ENCODE measurements at places on chromosomes 13 and 19.
A peak's percentile ranks its signal among the peaks of the same experiment; 100 is the strongest.

GRCh38 chr13:69947582-69947981, 160.0 kb upstream of the ATXN8OS start:
- H3K4me1 ChIP-seq: no peaks in the 10 kb centered on the region
- H3K36me3 ChIP-seq: no peaks in the 10 kb centered on the region
- H3K27ac ChIP-seq: no peak overlapping the region
- H3K27me3 ChIP-seq: no peaks in the 10 kb centered on the region
- no peak overlapping the region for H3K4me3 ChIP-seq
- DNase-seq: no peak

DNA sequence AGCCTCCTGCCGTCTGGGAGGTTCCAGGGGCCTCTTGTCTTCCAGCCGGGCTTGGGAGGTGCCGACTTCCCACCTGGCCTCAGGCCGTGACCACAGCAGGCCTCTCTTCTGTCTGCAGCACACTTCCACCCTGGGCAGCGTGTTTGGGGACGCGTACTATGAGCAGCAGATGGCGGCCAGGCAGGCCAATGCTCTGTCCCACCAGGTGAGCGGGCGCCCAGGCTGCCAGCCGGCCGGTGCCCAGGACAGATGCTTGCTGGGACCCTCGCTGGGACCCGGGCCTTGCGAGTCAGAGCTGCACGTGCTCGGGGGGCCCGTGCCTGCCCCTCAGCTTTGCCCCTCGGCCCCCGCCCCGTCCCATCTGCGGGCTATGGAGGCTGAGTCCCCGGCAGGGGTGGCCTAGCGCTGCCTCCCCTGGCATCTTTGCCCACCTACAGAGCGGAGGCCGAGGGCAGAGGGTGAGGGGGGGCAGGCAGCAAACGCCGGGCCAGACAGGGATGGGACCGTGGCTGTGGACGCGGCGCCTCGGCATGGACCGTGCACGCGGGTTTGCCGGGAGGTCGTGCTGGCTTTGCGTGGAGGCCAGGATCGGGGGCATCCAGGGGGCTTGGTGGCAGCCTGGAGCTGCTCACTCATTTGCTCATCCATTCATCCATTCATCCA, 16.2 kb downstream of the COMP start:
- H3K27me3 ChIP-seq: no peaks in the 10 kb centered on the region
- no peak for DNase-seq
- H3K4me3 ChIP-seq: no peak overlapping the region
- peaks cover 18% of the 10 kb centered on the region for H3K4me1 ChIP-seq
- no peak overlapping the region for H3K27ac ChIP-seq

DNA sequence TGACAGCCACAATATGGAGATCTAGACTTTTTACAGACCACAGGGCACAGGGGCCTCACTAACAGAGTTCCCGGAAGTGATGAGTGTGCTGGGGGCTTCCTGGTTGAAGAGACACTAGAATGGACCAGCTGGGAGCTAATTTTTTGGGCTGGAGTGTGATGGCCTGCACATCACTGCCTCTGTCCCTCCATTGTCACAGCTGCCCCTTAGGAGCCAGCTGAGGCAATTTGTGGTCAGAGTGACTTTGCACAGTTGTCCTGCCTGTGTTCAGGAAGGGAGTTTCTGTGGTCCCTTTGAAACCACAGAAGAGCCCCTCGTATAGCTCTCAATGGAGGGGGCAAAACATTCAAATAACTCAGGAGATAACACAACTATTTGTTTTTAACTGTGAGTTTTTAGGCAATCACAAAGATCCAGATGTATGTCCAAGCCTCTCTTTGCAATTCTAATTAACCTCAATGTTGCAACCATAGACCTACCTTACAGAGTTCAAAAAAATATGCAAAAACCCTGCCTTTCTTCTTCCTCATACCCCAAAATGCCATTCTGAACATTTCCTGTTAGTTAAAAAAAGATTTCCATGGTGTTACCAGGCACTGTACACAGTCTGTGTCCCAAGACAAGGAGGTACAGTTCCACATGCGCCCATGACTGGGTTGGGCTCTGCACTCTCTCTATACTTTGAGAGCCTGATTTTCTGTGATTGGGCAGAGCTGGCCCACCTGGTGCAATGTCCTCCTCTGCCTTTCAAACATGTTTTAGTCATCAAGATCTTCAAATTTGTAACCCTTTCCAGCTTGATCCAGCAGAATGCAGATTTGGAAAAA, 2.4 kb downstream of the ALOX5AP start:
- peaks cover under 1% of the 10 kb centered on the region for H3K27me3 ChIP-seq
- H3K4me3 ChIP-seq: peak overlapping the region; percentile 44
- peak overlapping the region; percentile 63 for H3K27ac ChIP-seq
- DNase-seq: no peak
- peaks cover 3% of the 10 kb centered on the region for H3K36me3 ChIP-seq

DNA sequence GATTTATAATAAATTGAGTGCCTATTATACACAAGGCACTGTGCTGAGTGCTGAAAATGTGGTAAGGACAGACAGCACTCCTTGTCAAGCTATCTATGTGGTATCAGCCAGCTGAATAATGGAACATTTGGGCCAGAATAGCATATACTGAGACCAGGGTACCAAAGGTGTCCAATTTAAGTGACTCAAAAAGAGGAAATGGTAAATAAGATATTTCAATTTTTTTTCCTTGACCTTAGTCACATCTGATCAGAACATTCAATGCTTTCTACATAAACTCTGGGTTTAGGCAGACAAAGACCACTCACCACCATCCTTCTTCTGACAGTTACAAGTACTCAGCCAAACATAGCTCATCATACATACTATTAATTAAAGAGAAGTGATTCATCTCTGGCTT, 43.2 kb downstream of the RCBTB2 start:
- H3K36me3 ChIP-seq: peaks cover 9% of the 10 kb centered on the region
- no peak overlapping the region for H3K4me3 ChIP-seq
- no peak overlapping the region for H3K27ac ChIP-seq

DNA sequence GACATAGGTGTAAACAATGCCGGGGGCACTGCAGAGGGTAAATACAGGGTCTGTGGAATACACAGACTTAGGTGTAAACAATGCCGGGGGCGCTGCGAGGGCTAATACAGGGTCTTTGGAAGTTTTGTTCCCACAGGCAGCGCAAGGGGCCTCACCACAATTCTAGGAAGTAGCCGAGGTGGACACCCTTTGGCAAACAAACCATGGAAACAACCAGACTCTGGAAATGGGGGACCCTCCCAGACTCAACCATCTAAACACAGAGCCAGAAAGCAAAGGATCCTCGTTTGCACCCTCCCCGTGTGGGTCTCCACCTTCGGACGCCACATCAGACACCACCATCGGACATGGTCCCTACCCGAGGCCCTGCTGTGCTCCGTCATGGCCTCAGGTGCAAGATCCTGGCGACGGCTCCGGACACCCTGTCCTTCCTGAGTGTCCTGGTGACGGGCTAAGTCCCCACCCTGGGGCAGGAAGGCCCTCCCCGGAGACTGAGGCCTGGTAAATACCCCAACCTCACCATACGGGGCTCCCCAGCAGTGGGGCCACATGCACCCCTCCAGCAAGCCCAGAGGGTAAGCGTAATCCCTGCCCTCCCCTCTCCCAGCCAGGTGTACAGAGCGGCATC, 16.7 kb upstream of the PLPP2 start:
- no peak overlapping the region for H3K27ac ChIP-seq
- H3K4me1 ChIP-seq: peaks cover 2% of the 10 kb centered on the region
- H3K27me3 ChIP-seq: no peaks in the 10 kb centered on the region
- no peak overlapping the region for H3K4me3 ChIP-seq

- H3K36me3 ChIP-seq: peaks cover 3% of the 10 kb centered on the region
- H3K4me3 ChIP-seq: no peak overlapping the region
- H3K27ac ChIP-seq: no peak overlapping the region
- H3K4me1 ChIP-seq: no peaks in the 10 kb centered on the region
- H3K27me3 ChIP-seq: peaks cover 30% of the 10 kb centered on the region
These were observed 47.8 kb upstream of the VSTM2B start for GRCh38 chr19:29477831-29478577.

GRCh38 chr13:36862722-36863121, 43.7 kb downstream of the RFXAP start:
- H3K36me3 ChIP-seq: no peaks in the 10 kb centered on the region
- no peak overlapping the region for H3K27ac ChIP-seq
- DNase-seq: no peak
- H3K27me3 ChIP-seq: peaks cover 35% of the 10 kb centered on the region
- H3K4me1 ChIP-seq: no peaks in the 10 kb centered on the region

- H3K36me3 ChIP-seq: peaks cover 43% of the 10 kb centered on the region
- no peak overlapping the region for H3K27ac ChIP-seq
- no peak for DNase-seq
- no peak overlapping the region for H3K4me3 ChIP-seq
- peaks cover 46% of the 10 kb centered on the region for H3K4me1 ChIP-seq
These were observed 6.4 kb upstream of the RASL11A start for GRCh38 chr13:27264181-27264580.

DNA sequence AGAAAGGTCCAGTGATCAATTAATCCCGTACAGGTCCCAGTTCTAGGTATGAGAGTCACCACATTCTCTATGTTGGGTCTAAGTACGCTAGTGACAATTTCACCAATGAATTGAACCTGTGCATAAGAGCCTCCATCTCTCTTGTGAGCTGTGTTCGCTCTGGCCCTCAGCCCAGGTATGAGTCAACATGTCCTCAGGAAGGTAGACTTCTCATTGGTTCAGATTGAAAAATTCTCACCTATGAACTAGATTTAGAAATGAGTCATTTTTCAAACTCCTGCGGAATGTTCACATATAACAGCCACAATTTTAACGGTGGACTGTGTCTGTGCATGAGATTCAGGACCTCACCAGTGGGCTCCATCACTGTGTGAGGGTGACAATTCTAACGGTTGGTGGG, 12.7 kb upstream of the ZNF43 start:
- no peaks in the 10 kb centered on the region for H3K27me3 ChIP-seq
- no peak overlapping the region for H3K27ac ChIP-seq
- no peak overlapping the region for H3K4me3 ChIP-seq
- peaks cover 22% of the 10 kb centered on the region for H3K4me1 ChIP-seq
- peaks cover 29% of the 10 kb centered on the region for H3K36me3 ChIP-seq

GRCh38 chr19:51783372-51783771, 11.6 kb upstream of the FPR3 start:
- no peak overlapping the region for H3K4me3 ChIP-seq
- H3K27ac ChIP-seq: no peak overlapping the region
- H3K27me3 ChIP-seq: peaks cover 15% of the 10 kb centered on the region

DNA sequence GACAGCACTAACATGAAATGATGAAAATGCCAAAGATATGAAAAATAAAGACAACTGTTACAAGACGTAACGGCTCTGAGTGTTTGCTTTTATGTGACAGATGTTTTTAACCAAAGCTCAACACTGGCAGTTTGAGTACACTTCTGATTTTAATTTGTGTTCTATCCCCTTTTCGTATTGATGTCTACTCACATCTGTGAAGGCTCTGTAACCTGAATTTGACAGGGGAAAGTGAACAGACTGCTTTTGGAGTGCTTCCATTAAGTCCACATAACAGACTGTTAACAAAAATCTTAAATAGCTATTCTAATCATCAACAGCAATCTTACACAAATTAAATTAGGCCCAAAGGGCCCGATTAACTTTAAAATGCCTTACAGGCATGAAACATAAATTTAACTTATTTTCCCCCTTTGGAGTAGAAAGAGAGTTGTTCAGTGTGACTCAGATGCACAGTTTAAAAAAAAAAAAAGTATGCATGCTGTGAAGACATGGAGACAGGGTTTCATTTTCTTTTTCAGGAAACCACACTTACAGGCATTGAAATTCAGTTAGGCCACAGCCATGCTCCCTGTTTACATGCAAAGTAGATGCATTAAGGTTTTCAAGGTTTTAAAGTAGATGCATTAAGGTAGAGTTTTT, 16.3 kb upstream of the RNASEH2B start:
- H3K27me3 ChIP-seq: no peaks in the 10 kb centered on the region
- H3K4me3 ChIP-seq: peak overlapping the region; percentile 75
- H3K36me3 ChIP-seq: no peaks in the 10 kb centered on the region

DNA sequence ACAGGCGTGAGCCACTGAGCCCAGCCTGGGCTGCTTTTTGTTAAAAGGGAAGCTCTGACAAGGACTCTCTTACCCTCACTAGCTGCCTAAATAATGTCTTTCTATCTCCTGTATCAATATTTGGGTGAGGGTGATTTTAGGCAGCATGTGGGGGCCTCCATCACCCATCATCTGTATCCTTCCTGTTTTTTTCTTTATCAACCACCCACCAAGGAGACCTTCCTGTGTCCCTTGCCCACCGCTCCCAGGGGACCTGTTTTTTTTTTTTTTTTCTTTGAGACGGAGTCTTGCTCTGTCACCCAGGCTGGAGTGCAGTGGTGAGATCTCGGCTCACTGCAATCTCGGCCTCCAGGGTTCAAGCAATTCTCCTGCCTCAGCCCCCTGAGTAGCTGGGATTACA, 5.4 kb upstream of the NDUFB7 start:
- peak overlapping the region; percentile 69 for H3K4me3 ChIP-seq
- H3K4me1 ChIP-seq: peaks cover 41% of the 10 kb centered on the region
- H3K36me3 ChIP-seq: peaks cover 8% of the 10 kb centered on the region
- no peaks in the 10 kb centered on the region for H3K27me3 ChIP-seq
- H3K27ac ChIP-seq: peak overlapping the region; percentile 97

DNA sequence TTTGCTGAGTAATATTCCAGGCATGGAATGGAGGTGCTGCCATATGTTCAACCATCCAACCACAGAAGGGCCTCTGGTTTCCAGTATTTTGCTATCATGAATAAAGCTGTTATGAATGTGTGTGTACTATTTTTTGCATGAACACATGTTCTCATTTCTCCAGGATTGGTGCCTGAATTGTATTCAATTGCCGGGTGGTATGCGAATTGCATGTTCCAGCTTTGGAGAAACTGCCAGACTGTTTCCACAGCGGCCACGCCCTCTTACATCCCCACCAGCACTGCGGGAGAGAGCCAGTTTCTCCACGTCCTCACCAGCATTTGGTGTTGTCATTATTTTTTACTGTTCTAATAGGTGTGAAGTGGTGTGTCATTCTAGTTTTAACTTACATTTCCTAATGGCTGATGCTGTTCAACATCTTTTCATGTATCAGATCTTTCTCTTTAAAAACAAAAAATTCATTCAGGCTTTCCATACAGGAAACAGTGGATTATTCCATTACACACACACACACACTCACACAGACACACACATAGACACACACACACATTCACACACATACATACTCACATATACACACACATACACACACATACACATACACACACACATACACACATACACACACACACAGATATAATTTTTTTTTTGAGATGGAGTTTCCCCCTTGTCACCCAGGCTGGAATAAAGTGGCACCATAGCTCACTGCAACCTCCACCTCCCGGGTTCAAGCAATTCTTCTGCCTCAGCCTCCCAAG, 154.1 kb downstream of the PTPRS start:
- H3K4me1 ChIP-seq: no peaks in the 10 kb centered on the region
- H3K4me3 ChIP-seq: no peak overlapping the region
- no peaks in the 10 kb centered on the region for H3K36me3 ChIP-seq
- H3K27ac ChIP-seq: peak overlapping the region; percentile 53

Data from stimulated activated naive B cell treated with anti-CD40 and anti-IgM and Interleukin-4, amounts not matched to agents 10 μg/mL and 1 μg/mL and 100 μg/mL, for 72 hours (primary cell).